A549 (cell line): ENCODE measurements at places on chromosomes 16 and 17.
A peak's percentile ranks its signal among the peaks of the same experiment; 100 is the strongest.

- DNase-seq, result peak; percentile 45
Measured at GRCh38 chr17:29292071-29292991, 1.6 kb downstream of the NUFIP2 start.

GRCh38 chr16:7887316-7887715, 554.7 kb downstream of the RBFOX1 start:
- no peak for DNase-seq

DNA sequence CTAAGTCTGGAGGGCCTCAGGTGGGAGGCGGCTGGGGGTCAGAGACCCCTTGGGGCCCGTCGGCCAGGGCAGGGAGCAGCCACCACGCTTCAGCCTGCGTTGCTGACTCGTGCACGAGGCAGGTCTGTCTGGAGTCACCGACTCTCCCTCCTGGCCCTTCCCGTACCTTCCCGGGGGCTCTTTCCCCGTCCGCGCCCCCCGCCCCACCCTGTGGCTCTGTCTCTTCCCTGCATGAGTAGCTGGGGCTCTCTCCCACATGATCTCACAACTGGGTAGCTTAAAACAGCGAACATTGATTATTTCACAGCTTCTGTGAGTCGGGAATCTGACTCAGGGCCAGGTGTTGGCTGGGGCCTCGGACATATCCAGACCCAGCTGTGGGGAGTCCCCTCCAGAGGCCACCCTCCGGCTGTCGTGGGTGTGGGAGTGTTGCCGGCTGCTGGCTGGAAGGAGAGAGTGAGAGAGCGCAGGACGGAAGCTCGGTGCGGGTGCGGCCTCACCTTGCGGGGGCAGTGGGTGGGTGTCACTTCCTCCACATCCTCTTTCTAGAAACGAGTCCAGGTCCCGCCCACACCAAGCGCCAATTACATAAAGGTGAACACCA, 17.3 kb downstream of the BAHCC1 start:
- DNase-seq, result no peak

DNA sequence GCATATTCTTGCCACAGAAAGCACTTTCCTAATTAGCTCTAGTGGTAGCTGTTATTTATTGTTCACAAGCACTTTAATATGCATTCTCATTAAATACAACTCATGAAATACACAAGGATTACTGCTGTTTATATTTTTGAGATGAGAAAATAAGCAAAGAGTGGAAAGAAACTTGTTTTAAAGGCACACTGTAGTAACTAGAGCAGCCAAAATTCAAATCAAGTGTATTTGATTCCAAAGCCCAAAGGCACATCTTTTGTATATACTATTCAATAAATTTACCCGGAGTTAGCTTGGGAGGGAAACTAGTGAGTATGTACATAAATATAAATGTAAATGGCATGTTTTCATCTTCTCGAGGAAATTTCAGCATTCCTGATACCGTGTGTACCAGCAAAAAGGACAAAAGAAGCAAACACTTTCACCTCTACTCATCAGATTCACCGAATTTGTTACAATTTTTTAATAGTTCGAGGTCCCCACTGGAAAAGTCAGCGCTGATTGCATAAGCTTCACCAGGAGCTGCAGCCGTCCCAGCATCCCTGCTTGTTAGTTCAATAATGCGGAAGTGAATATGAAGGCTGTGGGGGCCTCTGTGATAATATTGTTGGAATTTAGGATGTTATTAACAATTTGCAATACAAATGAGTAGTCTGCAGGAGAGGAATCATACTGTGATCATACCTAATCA, 371.6 kb upstream of the MON1B start:
- DNase-seq, result no peak

DNA sequence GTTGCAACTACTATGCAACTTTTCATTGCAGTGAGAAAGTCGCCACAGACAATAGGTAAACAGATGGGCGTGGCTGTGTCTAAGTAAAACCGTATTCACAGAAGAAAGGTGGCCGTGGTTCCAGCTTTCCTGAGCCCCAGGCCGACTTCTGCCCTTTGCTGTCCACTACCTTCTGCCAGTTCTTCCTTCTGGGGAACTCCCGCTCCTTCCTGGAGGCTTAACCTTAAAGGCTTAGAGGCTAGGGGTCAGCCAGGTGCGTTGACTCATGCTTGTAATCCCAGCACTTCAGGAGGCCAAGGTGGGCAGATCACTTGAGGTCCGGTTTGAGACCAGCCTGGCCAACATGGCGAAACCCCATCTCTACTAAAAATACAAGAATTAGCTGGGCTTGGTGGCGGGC, 2.1 kb upstream of the SEPTIN12 start:
- DNase-seq, result no peak

GRCh38 chr17:32487473-32488176, 832 bp downstream of the CDK5R1 start:
- DNase-seq, result peak; percentile 31

- DNase-seq, result no peak
Measured at GRCh38 chr16:84850714-84851113, 30.9 kb downstream of the CRISPLD2 start.

GRCh38 chr16:88059701-88060386, 108.6 kb downstream of the BANP start:
- no peak for DNase-seq

GRCh38 chr17:69711541-69711940, 297.0 kb downstream of the MAP2K6 start:
- no peak for DNase-seq

- DNase-seq, result no peak
Measured at GRCh38 chr17:76554131-76554530, 14.3 kb downstream of the PRCD start.

DNA sequence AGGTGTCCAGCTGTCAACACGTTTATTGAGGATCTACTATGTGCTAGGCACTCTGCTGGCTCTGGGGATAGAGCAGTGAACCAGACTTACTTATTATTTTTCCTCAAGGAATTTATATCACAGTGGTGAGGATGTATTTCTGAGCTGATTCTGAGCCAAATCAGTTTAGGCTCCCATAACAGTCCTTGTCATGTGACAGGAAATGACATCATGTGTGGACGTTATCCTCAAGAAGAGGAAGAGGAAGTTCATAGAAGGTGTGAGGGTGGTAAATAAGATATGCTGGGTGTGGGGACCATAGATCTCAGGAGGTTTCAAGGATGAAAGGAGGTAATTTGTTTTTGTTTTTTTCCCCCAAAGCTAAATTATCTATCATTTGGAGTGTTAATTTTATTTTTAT, 873.5 kb upstream of the EEF2KMT start:
- DNase-seq, result no peak

- DNase-seq, result no peak
Measured at GRCh38 chr16:84132527-84133285, 12.3 kb downstream of the HSDL1 start.

DNA sequence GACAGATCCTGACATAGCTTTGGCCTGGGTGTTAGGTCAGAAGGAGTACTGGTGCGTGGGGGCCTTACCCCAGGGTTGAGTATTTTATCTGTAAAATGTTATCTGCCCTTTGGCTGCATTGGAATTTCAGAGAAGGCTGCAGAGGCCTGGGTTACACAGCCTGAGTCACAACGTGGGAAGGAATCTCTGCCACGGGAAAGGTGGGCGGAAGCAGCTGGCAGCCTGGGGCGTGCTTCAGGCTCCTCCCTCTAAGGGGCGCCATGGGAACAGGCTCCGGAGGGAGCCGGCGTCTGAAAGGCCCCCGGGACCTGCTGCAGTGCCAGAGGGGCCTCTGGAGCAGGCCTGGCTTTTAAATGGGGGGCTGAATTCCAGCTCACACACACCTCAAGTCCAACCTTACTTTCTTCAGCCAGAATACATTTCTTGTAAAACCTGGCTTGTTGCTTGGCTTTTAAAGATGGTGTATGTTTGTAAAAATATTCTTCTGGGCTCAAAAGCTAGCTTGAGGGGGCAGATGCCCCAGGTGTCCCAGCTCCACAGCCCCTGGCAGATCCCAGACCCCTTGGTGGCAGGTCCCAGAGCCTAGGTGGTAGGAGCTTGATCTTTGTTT, 142.2 kb downstream of the RAB11FIP4 start:
- DNase-seq, result peak; percentile 79

DNA sequence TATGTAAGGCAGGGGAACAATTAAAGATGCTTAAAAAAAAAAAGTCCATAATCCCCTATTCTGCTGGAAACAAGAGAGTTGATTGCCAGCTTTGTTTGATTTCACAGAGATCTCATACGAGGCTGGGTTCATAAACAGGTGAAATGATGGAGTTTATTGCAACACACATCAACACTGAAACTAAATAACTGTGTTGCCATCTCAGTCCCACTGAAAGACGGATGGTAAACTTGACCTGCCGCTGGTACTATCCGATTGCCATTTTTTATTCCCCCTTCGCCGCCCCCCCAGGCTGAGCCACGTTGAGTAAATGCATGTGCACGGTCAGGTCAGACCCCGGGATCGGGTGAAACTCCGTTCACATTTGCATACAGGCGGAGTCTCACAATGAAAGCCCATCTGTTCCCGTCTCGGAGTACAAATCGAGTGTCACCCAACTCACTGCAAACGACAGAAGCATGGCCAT, 119.2 kb downstream of the SKAP1 start:
- DNase-seq, result no peak

DNA sequence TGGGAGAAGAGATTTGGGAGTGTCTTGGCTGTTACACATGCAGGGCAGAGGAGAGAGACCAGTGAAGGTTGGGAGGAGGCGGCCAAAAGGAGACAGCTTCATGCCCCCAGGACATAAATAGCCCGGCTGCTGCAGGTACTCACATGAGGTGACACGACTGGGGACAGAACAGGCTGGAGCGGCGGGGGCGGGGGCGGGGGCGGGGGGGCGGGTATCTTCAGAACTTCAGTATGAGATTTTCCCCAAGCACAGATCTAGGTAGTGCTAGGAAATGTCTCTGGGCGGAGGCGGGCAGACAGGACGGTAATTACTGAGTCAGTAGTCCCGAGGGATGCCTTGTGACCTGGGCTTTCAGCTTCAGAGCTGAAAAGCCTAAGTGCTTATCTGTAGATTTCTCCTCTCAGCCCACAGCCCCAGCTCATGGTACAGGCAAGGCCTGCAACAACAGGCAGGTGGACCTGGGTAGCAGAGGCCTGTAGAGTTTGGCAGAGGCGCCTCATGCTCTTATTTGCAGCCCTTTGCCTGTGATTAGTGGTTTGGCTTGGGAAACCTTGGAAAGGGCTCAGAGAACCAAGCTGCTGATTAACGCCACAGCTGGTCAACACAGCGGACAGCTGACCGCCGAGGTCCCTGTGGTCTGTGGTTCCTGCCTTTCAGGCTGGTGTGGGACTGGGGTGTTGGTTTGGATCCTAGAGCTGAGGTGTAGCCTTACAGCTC, 24.5 kb downstream of the UNK start:
- DNase-seq, result no peak

DNA sequence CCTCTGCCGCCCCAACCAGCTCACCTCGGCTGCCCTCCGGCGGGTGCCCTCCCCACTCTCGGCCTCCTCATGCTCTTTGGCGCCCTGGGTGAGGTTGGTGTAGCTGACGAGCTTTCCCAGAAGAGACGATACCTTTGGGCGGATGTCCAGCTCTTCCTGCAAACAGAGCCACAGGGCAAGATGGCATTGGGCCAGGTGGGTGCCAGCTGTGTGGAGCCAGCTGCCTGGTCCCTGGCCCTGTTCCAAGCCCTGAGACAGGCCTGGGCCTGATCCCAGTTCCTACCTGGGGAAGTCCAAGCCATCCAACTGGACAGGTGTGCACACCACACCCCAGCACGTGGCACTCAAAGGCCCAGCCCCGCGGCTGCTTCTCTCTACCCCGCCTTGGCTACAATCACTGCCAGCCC, 6.9 kb downstream of the SLC12A4 start:
- no peak for DNase-seq
